HT-29 (cell line): ENCODE measurements at places on chromosomes 5 and 9. TPM values are rescaled to one million over a fixed set of nuclear protein-coding genes. Genes with fewer than 3 reads are reported as not detected.

Gene EDIL3
- total RNA-seq, result not detected in 2 replicates

Gene PCDHA10
- 0.25 TPM in 1 of 2 replicates, not detected in the other for total RNA-seq

Gene PRLR
- total RNA-seq, result 8.2 and 9.1 TPM in 2 replicates

Gene SYK
- 24.2 and 34.7 TPM in 2 replicates for total RNA-seq

Gene PIK3R1
- total RNA-seq, result 31.3 and 33.4 TPM in 2 replicates

Gene PDGFRB
- total RNA-seq, result 1.1 TPM in 1 of 2 replicates, not detected in the other

Gene SUSD3
- 1.6 and 4.5 TPM in 2 replicates for total RNA-seq

Gene STPG3
- not detected in 2 replicates for total RNA-seq

Gene CDH12
- not detected in 2 replicates for total RNA-seq

DNA sequence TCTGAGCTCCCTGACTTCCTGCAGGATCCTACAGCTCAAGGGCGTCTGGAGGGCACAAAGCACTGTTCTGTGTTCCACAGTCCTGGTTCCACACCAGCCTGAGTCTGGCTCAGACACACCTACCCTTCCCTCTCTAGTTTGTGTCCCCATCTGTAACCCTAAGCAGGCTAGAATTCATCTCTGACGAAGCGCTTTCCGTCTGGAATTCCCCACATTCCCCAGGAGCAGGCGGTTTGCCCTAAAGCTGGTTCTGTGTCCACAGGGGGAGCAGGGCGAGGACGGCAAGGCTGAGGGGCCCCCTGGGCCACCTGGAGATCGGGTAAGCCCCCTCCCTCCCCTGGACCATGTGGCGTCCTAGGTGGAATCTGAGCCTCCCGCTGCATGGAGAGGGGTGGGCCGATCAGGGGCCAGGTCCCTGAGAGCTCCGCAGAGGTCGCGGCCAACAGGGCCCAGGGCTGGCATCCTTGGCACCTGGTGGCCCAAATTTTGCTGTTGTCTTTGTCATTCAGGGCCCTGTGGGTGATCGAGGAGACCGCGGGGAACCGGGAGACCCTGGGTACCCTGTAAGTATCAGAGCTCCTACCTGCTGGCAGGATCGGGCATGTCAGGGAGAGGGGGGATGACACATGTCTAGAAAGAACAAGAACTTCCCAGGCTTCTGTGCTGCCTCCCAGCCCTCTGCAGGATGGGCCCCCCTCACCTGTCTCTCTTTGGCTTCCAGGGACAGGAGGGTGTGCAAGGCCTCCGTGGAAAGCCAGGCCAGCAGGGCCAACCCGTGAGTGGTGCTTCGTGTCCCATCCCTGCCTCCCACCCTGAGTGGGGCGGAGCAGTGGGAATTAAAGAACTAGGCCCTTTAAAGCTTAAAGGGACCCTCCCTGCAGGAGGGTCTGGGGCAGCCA lies 34.5 kb upstream of the ORM1 start:
- DNase-seq, result no peak

DNA sequence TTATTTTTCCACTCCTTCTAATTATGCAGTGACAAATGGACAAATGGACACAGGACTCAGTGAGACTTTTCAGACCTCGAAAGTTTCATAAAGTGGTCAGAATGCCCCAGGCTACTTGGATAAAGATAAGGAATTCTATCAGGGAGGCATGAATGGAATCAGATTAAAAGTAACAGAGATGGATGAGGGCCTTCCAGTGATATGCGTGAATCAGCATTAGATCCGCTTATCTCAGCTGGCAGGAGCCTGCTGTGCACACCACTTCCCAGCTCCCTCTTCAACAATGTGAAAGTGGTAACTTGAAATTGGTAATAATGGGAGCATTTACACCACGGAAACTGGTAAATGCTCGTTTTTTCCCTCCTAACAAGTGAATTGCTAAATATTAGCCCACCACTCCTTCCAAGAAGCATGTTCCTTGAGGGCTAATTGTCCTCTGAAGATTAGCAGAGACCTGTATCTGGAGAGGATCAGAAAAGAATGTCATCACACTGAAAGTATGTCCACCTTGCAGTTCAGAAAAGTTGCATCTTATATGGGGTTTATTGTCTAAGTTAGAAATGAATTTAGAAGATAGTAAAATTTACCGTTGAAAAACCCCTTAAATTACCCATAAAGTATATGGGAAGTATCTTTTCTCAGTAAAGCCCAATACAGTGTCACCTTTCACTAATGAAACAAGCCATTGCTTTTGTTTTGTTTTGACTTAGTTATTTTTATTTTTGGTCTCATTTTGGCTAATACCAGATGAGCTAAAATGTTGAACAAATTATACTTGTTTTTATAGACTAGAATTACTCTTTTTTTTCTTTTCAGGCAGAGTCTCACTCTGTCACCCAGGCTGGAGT lies 125.3 kb downstream of the DPYSL3 start:
- DNase-seq, result no peak

GRCh38 chr9:36479101-36479500 lies 79.0 kb upstream of the RNF38 start:
- DNase-seq, result no peak

GRCh38 chr9:37988602-37989001 lies 80.4 kb downstream of the SHB start:
- DNase-seq, result no peak

- no peak for DNase-seq
Measured at GRCh38 chr9:114803479-114804265, 2.2 kb downstream of the TNFSF15 start.

GRCh38 chr5:180519098-180519497 lies 24.9 kb downstream of the CNOT6 start:
- no peak for DNase-seq

DNA sequence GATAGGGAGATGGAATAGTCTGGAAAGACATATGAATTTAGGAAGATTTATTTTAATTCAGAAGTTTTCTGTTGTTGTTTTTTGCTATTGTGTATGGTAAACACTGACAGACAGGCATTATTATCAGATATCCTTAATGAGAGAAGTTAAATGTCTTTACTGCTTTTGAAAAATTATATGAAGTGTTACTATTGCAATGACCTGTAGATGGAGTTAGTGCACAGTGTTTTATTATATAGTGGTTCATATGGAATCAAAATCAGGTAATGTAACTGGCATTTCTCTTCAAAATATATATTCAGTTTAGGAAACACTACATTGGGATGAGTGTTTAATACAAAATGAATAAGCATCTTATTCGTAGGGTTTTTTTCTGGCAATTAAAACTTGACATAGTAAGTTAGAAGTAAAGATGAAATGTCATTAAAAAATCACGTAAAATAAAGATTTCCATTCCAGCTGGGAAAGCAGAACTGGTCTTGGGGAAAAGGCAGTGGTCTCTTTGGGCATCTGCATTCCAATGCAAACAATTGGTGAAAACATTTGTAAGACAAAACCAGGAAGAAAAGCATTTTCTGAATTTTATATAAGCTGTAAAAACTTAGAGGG lies 3.9 kb downstream of the GABRA1 start:
- DNase-seq, result peak; percentile 36

DNA sequence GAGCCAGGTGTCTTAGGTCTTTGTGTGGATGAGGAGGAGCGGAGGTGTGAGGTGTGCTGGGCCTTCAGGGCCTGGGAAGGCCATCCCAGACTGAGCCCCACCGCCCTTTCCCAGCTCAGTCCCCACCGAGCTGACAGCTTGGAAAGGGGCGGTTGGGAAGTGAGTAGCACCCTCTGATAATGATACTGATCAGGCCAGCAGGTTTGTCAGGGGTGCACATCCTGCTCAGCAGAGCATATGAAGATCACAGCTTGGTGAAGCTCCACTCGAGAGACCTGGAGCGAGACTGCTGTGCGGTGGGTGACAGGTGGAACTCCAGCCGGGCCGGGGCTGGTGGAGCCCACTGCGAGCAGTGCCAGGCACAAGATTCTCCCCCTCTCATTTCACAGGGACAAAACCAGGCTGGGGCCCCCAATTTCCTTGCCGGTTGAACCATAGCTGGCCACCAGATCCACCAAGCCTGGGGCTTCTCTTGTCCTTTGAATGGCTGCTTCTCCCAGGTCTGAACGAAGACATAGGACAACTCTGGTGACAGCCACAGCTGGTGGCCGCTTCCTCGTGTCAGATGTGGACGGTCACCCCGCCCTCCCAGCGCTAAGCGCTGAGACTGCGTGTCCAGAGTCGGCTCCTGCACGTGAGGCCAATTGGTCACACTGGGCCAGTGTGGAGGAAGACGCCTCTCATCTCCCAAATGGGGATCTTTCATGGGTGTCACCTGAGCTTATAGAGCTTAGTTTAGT lies 8.3 kb downstream of the QRFP start:
- no peak for DNase-seq

- DNase-seq, result no peak
Measured at GRCh38 chr5:145324767-145325479, 510.2 kb downstream of the PRELID2 start.

DNA sequence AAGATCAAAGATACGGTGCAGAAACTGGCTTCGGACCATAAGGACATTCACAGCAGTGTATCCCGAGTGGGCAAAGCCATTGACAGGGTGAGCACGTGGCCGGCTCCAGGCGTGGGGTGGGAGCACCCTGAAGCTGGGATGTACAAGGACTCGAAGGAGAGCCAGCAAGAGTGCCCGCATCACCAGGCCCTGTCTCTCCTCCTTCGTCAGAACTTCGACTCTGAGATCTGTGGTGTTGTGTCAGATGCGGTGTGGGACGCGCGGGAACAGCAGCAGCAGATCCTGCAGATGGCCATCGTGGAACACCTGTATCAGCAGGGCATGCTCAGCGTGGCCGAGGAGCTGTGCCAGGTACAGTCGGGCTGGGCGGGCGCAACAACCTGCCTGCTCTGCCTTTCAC lies 11.0 kb downstream of the NHP2 start:
- DNase-seq, result no peak

GRCh38 chr5:121726991-121727390 lies 124.7 kb upstream of the FTMT start:
- no peak for DNase-seq

DNA sequence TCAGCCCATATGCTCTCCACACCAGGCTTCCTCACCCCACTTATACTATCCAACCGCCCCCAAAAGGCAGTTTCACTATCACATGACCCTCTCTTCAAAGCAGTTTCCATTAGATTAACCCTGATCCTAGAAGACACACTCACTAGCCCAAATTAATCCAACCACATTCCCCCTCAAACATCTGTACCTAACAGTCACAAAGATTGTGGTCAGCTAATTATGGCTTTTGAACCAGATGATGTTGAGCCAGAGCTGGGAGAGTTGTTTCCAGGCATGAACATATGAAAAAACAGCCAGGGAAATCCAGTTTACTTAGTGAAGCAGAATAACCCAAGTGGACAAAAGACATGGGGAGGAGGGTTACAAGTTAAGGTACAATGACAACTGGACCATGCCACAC lies 131.2 kb downstream of the SPOCK1 start:
- DNase-seq, result no peak

DNA sequence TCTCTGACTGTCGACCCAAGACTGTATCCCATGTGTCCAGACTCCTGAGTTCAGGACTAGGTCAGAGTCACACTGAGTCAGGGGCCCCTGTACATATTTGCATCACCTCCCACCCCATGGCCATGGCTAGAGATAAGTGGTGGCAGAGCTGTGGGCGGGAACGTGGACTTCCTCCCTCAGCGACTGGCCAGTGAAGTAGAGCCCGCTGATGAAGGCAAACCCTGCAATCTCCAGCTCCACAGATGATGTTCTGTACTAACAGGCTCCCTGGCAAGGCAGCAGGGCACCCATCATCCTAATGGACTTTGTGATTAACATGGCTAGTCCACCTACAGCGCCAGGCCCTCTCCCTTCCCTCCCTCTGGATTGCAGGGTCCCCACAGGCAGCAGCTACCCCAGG lies 110.5 kb upstream of the LRRTM2 start:
- DNase-seq, result no peak

- DNase-seq, result no peak
Measured at GRCh38 chr5:82881571-82882174, 195.5 kb downstream of the TMEM167A start.

DNA sequence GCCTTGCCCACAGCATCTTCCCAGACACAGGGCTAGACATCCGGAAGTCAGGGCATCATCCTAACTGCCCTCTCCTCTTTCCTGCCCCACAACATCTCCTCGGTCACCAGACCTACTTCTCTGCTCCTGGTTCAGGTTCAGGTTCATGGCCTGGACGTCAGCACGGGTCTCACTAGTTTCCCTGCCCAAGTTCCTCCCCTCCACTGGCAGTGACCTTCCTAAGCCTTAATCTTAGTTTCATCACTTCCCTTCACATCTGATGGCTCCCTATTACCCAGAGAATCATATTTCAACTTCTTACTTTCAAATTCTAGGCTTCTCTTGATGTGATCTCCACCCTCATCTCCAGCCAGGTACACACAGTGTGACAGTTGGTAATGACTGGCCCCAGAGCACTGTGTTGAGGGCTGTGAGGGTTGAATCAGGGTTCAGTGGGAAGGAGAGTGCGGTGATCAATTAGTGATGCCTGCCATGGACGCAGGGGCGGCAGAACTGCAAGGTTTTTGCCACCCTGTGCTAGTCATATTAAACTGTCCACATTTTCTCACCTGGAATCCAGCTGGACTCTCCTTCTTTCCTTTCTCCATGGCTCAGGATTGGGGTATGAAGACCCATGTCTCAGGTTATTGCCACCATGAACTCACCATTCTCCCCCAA lies 34.3 kb upstream of the CRB2 start:
- no peak for DNase-seq

DNA sequence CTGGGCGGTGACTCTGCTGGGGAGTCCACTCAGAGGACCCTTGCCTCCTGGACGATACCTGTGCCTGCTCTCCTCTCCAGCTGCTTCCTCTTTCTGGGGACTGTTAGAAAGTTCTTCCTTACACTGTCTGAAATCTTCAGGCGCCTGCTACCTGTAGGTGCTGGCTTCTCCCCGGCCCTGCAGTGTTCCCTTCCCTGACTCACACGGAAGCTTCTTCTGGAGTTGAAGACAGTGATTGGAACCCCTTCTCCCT lies 562 bp downstream of the GSN start:
- peak; percentile 54 for DNase-seq

DNA sequence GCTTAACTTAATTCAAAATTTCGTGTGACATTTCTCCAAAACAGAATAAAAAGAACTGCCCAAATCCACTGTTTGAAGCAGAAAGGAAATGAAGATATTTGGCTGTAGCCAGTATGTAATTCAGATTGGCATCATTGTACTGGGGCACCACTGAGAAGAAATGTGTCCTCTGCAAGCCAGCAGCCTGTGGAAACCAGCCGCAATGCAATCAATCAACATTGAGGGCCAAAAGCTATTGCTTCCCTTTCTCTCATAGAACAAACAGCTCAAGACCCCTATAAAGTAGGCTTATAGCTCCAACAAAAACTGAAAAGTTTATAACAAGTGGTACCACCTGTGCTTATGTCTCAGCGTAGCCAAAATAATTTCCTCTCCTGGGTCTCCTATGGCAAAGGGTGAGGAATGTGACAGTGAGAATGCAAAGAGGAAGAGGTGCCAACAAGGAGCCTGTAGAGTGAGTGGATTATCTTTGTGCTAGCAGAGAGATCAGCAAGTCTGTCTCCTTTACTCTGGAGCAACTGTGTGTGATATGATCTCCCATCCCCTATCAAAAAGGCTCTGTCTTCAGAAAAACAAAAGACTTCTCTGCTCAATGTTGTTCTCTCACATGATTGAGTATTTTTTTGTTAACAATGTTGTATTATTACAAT lies 1072.3 kb upstream of the DMAC1 start:
- DNase-seq, result no peak

DNA sequence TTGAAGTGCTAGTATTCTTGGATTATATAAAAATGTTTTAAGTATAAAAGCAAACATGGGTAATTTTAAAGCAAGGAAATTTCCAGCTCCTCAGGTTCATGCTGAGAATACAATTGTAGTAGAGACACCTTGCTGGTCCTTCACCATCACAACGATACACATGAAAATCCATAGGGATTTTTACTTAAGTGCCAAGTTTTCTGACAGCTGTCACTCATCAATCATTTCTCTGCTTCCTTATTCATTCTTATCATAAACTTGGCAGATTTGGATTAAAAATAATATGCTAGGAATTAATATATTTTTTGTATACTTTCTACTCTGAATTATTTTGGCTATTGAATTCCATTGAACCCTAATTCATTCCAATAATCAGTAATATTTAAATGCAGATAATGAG lies 167.9 kb upstream of the PTGER4 start:
- DNase-seq, result no peak
